ENCODE measurements at places on chromosomes 2 and 18.
A peak's percentile ranks its signal among the peaks of the same experiment; 100 is the strongest.

- no peak for DNase-seq
Observed at GRCh38 chr2:8281950-8282857, 399.7 kb upstream of the ID2 start.

DNA sequence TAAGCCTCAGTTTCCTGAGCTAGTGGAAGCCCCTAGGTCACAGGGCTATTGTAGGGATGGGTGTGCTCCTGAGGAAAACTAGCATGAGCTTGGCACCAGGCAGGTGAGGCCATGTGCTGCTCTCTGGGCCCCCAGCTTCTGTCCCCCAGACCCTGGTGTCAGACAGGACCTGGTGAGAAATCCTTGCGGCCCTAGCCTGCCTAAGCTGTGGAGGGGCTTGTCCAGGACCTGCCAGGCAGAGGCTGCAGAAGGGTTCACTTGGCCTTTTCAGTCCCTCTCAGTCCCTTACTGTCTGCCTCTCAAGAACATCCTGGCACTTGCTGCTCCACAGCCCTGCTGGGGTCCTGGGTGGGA lies 58.4 kb downstream of the ZFP36L2 start:
- DNase-seq = no peak

DNA sequence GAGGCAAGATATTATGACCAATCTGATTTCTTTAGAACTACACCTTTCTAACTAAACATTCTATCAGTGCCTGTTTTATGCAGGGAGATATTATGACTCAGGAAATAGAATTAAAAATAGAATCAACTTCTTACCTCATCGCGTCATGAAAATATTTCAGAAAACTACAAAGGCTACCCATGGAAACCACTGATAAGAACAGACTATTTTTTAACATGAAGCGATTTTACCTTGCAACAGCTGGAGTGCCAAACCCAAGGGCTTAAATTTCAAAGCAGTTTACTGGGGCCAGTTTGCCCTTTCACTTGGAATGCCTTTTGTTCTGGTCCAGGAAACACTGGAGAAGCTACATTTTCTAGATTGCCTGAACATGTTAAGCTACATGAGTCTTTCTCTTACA lies 304.8 kb upstream of the CCDC68 start:
- DNase-seq = no peak

DNA sequence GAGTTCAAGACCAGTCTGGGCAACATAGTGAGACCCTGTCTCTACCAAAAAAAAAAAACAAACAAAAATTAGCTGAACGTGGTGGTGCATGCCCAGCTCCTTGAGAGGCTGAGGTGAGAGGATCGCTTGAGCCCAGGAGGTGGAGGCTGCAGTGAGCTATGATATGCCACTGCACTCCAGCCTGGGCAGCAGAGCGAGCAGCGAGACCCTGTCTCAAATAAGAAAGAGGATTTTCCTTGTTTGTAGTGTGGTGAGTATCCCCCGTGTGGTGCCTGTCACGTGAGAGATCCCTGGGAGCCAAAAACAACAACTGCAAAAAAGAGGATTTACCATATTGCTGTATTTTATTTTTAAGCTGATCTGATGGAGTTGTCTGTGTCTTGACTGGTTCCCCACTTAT lies 9.2 kb downstream of the EML4 start:
- DNase-seq = no peak

GRCh38 chr2:159615367-159616285 lies 722 bp downstream of the BAZ2B start:
- peak; percentile 5 for DNase-seq

DNA sequence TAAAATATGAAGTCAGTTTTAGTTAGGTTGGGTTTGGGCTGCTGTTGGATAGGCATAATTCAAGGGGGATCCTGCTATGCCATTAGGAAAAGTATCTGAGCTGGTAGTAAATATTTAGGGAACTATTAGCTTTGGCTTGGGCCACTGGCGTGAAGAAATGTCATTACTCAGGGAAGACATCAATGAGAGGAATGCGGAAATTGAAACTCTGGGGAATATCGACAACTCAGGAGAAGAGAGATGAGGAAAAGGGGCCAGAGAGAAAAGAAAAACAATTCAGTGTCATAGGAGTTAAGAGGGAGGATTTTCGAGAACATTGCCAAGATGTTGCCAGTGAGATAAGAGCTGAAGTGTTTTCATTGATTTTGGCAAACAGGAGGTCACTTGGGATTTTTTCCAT lies 149.7 kb upstream of the PARD3B start:
- DNase-seq = no peak

DNA sequence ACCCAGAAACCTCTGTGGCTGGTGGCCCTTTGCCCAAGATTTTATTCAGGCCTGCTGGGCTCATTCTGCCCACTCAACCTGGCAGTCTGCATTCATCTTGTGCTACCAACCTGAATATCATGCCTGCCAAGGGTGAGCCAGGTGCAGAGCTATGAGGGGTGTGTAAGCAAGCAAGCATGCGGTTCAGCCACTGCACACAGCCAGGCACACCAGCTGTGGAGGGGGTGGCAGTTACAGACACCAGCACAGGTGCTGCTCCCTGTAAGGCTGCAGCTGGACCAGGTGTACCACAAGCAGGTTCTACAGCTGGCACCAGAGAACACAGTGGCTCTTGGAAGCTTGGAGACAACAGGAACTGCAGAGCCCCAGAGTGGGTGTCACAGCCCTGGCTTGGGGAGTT lies 633.2 kb downstream of the FBXO15 start:
- DNase-seq = no peak

- DNase-seq = peak; percentile 64
Observed at GRCh38 chr2:174593574-174594203, 3.9 kb downstream of the WIPF1 start.

- peak; percentile 55 for DNase-seq
Observed at GRCh38 chr2:263774-264492, at the start of gene SH3YL1. Gene SH3YL1, minus strand, starts transcription at chr2:264032. Its CDS starts 48 bp downstream, at chr2:263984.

- DNase-seq = no peak
Observed at GRCh38 chr18:27595113-27595838, 410.2 kb upstream of the CHST9 start.

DNA sequence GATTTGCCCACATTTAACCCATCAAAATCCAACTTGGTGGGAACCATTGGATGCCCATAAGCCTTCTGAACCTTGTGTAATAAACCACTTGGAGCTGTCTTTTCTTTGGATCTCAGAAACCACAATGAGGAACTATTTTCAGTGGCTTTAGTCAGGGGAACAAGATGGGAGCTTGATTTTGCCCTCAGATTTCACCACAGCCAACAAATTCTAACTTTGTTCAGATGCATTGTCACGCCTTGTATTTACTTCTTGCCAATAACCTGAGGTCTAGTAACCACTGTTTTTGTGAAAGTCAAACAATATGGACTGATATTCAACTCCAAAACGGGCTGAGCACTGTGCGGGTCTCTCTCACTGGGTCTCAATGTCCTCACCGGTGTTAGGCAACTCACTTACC lies 508.2 kb downstream of the TNS1 start:
- no peak for DNase-seq

DNA sequence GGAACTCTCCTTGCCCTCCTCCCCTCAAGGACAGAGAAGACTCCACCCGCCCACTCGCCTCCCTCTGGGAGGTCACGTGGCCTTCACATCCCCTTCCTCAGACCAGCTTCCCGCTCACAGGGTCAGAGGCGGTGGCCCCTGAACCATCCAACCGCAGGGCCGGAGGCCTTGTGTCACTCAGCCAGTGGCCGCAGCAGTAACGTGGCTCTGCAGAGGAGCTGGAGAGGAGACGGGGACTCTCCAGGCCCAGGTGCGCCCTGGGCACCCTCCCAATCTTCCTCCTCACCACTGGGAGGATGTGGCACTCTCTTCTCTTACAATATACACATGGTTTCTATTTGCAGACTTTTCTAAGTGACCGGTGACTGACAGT lies 161.7 kb downstream of the TWIST2 start:
- no peak for DNase-seq

- DNase-seq = no peak
Observed at GRCh38 chr18:52244658-52245057, 95.3 kb upstream of the DCC start.

DNA sequence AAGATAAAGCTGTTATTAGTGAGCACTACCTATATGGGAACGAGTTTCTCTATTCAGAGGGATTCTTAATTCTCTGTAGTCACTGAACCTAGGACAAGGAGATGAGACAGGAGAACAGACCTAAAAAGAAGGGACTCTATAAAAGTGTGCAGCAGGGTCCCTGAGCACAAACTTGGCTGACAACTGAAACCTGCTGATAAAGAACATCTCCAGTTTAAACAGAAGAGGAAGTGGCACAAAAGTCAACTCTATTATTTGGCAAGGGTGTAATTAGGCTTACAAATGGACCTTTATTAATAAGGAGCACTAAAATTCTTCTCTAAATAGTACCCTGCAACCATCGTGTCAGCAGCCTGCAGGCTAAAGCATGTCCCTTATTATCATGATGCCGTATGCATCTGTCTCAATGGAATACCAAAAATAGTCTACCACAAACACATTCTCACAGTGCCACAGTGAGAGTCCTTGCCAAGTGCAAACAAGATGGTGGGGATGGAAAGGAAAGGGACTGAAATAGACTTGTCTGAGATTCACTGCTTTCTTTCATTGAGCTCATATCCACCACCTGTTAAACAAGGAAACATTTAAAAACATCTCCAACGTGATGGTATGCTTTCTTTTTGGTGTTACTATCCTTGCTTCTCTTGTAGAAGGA lies 260.2 kb downstream of the INSIG2 start:
- no peak for DNase-seq

DNA sequence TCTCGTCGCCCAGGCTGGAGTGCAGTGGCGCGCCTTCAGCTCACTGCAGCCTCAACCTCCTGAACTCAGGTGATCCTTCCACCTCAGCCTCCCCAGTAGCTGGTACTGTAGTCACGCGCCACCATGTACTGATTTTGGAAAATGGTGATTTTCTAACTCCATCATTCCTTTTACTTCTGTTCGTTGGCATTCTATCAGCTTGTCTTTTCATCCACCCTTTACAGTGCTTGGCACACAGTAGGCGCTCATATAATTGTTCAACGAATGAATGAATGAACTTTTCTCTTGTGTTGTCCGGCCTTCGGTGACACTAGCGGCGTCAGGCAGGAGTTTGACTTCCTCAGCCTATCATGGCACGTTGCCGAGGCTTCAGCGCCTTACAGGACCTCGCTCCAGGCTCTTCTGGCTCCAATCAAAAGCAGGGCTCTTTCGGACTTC lies 373 bp upstream of the MTHFD2 start:
- no peak for DNase-seq

GRCh38 chr18:22778996-22779395 lies 154.1 kb upstream of the RBBP8 start:
- no peak for DNase-seq

- DNase-seq = no peak
Observed at GRCh38 chr2:226078666-226079065, 679.2 kb downstream of the NYAP2 start.

DNA sequence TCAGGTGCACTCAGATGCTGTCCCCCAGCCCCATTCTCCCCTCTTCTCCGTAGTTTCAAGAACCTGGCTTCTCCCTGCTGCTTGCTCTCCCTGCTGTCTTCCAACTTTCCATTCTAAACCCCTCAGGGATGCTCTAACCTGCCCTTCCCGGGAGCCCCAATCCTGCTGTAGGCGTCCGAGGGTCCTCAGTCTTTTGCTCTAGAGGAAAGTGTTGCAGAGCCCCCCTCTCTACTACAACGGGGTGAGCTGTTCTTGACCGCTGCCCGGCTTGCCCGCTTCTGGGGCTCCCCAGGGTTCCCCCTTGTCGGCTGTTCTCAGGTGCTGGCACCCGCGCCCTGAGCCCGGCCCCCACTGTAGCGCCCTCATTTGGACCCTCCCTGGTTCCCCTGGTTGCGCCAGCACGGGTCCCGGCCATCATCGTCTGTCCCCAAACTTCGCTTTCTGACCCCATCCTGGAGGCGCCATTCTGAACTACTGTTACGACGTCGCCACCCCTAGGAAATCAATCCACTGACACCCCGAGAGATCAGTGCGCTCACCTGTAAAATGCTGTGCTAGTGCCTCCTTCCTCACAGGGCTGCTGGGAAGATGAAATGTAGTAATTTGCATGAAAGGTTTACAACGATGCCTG lies 31.9 kb upstream of the REG3G start:
- DNase-seq = no peak

GRCh38 chr18:23881778-23882177 lies 132.8 kb upstream of the TTC39C start:
- no peak for DNase-seq

- DNase-seq = no peak
Observed at GRCh38 chr2:200109421-200109820, 154.0 kb downstream of the MAIP1 start.

DNA sequence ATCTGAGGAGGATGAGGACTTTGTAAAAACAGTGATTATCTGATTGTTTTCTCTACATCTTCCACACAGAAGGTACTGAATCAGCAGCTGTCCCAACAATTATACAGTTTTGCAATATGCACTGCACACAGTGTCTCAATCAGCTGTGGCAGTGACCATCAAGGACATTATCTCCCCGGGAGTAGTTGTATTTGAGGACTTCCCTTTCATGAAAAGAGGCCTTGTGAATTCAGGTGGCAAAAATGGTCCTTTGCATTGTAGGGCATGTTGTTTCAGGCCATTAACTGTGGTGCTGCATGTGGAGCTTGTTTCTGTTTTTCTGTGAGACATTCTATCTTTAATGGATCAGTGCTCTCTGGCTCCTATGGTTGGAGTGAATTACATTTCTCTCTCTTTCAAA lies 779.4 kb upstream of the FSHR start:
- DNase-seq = no peak

- no peak for DNase-seq
Observed at GRCh38 chr18:2697184-2697583, 41.7 kb downstream of the SMCHD1 start.

DNA sequence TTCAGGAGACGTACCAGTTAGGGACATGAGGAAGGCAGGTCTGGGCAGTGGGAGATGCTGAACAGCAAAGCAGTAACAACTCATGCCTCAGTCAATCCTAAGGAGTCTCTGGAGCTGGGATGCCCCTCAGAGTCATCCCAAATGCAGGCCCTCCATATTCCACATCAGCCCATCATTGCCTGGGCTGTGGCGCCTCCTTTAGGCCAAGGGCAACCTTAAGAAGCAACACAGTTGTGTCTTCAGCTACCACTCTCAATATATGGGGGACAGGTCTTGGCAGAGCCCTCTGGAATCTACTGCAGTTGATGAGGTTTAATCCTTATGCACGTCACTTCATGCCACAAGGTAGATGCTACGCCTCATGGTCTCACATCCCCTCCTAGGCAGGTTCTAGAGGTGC lies 682.0 kb upstream of the RAB6C start:
- no peak for DNase-seq

- no peak for DNase-seq
Observed at GRCh38 chr18:45059695-45060094, 379.0 kb downstream of the SETBP1 start.

DNA sequence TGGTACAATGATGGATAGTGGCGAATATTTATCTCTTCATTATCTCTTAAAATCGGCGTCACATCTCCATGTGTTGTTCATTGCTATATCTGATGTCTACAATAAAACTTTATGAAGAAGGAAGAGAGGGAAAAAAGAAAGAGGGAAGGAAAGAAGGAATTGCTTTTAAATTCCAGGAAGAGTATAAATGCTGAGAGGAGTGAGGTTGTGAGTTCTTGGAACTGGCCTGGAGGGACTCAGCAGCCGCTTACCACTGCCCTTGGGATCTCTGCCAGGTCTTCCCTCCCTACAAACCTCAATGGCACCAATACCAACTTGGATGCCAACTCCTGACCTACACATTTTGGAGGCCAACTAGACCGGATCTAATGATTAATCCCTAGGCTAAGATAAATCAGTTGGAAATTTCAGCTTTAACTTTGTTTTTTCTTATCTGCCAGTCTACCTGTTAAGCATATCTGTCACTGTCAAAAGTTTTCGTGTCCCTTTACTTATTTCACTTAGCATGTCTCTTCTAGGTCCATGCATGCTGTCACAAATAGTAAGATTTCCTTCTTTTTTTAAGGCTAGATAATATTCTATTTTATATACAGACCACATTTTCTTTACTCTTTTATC lies 9.8 kb downstream of the SCN9A start:
- DNase-seq = no peak

- DNase-seq = no peak
Observed at GRCh38 chr18:73707035-73707434, 440.6 kb downstream of the FBXO15 start.

Data from effector CD4-positive, alpha-beta T cell (primary cell).